ENCODE measurements at places on chromosomes 2 and 18.

DNA sequence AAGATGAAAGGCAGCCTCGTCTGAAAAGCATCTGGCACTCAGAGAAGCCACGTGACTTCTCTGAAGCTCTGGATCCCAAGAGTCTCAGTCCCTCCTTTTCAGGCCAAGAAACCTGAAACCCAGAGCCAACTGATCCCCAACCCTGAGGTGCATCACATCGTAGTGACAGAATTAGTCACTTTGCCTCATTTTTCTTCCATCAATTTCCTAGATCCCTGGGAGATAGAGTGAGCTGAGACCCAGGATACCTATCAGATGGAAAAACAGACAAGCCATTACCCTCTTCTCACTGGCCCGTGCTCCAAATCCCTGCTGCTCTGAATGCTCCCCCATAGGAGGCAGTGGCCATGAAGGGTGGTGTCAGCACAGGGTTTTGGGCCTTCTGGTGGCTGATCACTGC, 113.1 kb downstream of the ALK start:
- no peak for DNase-seq

DNA sequence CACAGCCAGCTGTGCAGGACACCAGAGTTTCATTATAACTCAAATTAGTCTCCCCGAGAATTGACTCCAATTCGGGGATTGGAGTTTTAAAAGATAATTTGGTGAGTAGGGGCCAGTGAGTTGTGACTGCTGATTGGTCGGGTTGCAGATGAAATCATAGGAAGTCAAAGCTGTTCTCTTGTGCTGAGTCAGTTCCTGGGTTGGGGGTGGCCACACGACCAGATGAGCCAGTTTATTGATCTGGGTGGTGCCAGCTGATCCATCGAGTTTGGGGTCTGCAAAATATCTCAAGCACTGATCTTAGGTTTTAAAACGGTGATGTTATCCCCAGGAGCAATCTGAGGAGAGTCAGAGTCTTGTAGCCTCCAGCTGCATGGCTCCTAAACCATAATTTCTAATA, 82.7 kb upstream of the SLC66A3 start:
- DNase-seq = no peak

DNA sequence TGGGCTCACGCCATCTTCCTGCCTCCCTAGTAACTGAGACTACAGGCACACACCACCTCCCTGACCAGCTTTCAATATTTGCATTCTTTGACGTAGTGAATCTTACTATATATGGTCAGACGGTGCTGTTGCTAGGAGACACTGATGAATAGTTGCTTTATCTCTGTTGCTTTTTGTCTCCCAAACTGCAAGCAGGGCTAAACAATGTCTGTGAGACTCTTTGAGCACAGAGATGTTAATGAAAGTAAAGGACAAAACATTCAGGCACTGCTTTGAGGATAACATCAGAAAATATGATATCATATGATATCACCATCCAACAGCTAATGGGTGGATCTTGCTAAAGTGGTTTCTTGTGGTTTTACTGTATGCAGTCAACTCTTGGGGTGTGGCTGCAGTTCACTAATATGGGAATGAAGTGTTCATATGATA, 43.0 kb downstream of the EMILIN2 start:
- peak; percentile 19 for DNase-seq

- DNase-seq = no peak
Measured at GRCh38 chr2:117942551-117942950, 71.3 kb downstream of the CCDC93 start.
